ENCODE measurements at places on chromosomes 4 and X.

- DNase-seq: no peak
These were observed 14.1 kb upstream of the TMEM131L start for GRCh38 chr4:153451911-153452657.

- DNase-seq: no peak
These were observed 66.9 kb upstream of the WDR17 start for GRCh38 chr4:175998782-175999181.

DNA sequence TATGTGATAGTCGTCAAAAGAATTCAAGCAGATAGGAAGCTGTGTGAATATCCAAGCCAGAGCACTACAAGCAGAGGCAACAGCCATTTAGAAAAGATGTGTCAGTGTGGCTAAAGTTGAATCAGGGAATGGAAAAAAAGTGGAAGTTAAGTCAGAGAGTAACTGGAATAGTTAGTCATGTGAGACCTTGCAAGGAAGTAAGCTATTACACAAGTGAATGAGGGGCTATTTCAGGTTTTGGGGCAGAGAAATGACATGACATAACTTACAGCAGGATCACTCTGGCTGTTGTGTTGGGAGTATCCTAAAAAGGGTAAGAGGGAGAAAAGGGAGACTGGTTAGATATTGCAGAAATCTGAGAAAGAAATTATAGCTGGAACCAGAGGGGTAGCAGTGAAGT lies 236.6 kb upstream of the PCDH18 start:
- DNase-seq: peak; percentile 2

DNA sequence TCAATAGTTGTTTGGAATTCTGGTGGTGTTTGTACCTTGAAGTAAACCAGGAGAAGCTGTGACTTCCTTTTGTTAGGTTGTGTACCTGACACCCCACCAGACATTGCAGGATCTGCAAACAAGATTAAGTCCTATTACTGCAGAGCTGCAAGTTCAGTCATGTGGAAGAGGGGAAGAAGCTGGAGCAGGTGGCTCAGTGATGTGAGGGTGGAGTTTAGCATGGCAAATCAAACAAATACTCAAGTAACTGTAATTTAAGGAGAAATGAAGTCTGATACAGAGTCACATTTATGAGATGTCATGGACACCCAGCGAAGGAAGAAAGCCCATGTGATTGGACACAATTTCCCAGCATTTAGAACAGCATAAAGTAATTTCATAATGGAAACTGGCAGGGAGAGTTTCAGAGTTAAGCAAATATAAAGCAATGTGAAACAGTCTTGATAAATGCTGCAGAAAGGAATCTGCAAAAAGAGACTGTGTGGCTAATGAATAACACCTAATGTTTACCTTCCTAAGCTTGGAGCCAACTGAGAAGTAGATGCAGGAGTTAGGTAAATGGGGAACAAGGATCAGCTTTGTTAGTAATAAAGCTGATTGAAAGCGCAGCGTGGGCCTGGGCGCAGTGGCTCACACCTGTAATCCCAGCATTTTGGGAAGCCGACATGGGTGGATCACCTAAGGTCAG lies 249.1 kb downstream of the GBA3 start:
- DNase-seq: no peak

- no peak for DNase-seq
These were observed 1028.3 kb downstream of the DMD start for GRCh38 chrX:32183066-32183465.

DNA sequence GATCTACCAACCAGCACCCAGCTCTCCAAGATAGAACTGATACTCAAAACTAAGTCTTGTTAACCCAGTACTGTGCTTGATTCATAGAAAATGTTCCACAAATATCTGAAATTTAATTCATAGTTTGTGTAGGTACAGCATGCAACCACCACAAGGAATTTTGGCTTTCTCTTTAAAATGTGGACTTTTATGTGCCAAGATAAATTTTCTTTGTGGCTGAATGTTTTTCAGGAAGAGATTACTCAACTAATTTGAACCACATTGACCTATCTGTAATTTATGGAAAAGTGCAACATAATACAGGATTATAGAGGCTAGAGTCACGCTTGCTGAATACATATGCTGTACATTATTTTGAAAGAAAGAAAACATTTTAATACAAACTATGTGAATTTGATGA lies 730.8 kb downstream of the IL1RAPL1 start:
- no peak for DNase-seq

DNA sequence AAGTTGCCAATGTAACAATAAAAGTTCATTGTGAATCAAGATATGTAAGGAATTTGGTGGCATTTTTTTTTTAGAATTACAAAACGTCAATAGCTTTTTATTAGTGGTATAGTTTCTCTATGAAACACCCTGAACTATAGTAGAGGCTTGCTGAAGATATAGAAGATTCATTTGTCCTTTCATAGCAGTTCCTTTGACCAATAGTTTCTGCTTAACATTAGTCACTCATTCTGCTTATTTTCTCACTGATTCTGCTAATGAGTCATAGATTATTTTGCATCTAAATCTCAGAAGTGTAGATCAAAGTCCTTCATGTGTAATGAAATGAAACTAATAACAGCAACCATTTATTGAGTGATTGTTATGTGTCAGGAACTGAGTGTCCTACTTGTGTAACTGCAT lies 205.0 kb upstream of the TET2 start:
- no peak for DNase-seq

- no peak for DNase-seq
These were observed 180.9 kb downstream of the SMIM20 start for GRCh38 chr4:26094911-26095310.

DNA sequence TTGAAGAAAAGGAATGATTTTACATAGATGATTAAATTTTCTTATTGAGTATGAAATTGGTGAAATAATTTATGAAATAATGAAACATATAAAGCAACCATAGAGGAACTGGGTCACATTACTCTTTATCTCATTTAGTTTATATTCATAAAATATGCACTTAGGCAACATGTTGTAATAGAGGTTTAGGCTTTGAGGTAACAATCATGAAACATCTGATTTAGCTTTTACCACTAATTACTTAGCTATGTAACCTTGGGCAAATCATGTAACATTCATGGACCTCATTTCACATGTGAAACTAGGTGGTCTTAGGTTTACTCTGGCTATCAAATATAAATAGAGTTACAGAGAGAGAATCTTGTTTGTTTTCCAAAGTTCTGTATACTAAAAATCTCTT lies 54.5 kb upstream of the SMARCA5 start:
- DNase-seq: no peak

DNA sequence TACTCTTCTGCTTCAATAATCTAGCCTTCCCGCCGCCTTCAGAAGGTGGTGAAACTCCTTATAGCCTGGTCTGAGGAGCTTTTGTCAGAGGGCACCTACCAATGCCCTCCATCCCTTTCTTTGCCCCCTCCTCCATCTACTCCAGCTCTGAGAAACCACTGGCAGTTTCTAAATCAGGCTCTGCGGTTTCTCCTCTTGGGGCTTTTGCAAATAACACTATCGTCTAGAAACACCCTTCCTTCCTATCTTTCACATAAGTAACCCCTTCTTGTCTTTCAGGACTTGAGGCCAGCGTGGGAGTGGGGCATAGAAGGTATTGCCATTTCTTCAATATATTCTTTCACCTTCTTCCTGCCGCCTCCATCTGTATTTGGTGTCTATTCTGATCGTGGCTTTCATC lies 1.2 kb upstream of the EFHC2 start:
- no peak for DNase-seq

GRCh38 chr4:17447675-17448298 lies 64.1 kb downstream of the QDPR start:
- peak; percentile 61 for DNase-seq

Measured in putamen (tissue), 1 donor.